ENCODE measurements at places on chromosomes 1 and 21.

DNA sequence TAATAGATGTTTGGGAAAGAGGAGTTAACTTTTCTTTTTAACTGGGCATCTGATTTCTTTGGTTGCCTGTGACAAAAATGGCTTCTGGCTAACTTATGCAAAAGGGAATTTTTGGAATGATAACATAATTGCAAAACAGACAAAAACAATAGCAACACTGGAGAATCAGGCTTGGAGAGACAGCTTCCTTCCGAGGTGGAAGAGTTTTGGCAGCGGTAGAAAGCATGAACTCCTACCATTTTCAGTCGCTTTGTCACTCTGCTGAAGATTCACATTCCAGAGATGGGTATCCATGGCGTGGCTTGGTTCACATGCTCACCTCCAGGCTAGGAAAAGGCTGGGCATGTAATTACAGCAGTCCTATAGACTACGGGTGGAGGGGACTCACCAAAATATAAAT, 17.2 kb upstream of the FGGY start:
- DNase-seq, result no peak

- no peak for DNase-seq
Measured at GRCh38 chr1:30508611-30509010, 214.8 kb downstream of the MATN1 start.

DNA sequence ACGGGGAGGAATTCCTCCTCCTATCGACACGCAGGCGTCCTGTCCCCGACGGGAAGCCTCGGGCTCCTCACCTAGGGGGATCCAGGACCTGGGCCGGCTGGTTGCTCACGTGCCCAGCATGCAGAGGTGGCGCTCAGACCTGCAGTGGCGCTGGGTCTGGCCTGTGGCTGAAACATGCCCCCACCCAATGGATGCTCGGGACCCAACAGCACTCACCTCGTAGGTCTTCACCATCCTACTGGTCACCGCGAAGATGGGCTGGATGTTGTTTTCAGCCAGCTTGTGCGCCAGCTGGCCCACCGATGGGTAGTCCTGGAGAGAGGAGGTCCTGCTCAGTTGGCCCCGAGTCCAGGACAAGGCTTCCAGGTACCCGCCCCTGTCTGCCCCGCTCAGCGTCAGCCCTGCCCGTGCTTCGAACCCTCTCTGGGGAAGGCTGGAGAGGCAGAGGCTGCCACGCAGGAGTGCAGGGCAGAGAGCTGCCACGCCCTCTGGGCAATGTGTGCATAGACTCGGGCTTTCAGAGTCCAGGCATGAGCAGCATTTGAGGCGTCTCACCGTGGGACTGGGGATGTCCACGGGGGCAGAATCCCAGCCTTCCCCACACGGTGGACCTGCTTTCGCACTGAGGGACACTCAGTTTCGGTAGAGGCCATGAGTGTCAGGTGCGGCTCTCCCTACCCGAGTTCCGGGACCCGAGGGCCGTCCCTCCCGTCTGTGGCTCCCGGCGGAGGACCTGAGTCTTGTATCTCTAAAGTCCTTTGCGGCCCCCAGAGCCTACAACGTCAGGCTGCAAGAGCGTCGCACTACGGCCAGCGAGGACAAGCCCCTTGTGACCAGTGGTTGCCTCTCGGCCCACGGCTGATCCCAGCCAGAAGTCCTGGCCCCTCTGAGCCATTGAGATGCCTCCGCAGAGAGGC, 21.6 kb downstream of the ITGB2 start:
- no peak for DNase-seq

DNA sequence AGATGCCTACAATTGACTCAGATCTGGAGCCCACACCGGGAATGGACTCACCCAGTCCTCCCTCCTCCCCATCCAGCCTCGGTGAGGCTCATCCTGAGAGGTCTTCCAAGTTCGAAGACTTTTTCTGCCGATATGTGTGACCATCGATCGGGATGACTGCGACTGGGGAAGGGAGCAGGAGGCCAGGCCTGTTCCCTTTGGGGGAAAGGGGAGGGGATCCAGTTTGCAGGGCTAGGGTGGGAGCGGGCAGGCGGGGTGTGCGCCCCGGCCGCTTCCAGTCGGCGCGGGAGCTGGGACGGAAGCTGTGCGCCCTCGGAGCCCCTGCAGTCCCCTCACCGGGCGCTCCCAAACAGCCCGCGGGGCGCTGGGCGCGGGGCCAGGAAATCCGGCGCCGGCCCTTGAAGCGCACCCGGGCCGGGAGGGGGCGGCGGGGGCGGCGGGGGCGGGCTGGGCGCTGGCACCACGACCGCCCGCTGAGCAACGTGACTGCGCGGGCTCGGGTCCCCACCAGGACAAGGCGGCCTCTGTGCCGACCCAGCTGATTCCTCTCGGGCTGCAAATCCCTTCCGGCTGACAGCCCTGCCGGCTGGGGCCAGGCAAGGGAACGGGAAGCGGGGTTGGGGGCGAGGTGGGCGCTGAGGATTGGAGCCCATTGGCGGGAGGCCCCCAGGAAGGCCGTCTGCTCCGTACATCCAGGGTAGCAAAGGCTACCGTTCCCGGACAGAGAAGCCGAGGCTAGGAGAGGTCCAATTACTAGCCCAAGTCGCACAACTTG, 103.9 kb downstream of the EBNA1BP2 start:
- DNase-seq, result peak; percentile 62

DNA sequence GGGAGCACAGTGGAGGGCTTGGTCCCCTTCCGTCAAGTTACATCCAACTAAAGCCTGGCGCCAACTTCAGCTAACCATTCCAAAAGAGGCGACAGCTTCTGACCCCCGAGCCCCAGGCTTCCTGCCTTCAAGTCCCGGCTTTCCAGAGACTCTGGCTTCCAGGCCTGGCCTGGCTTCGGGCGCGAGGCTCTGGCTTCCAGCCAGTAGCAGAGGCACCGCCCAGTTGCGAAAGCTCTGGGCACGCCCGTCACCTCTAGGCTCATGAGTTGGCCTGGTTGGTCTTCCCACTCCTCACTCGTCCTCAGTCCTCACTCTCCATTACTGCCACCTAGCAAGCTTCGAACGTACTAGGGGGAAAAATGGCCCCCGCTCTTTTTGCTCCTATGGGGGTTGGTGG, 30.0 kb upstream of the C1orf185 start:
- DNase-seq, result no peak

DNA sequence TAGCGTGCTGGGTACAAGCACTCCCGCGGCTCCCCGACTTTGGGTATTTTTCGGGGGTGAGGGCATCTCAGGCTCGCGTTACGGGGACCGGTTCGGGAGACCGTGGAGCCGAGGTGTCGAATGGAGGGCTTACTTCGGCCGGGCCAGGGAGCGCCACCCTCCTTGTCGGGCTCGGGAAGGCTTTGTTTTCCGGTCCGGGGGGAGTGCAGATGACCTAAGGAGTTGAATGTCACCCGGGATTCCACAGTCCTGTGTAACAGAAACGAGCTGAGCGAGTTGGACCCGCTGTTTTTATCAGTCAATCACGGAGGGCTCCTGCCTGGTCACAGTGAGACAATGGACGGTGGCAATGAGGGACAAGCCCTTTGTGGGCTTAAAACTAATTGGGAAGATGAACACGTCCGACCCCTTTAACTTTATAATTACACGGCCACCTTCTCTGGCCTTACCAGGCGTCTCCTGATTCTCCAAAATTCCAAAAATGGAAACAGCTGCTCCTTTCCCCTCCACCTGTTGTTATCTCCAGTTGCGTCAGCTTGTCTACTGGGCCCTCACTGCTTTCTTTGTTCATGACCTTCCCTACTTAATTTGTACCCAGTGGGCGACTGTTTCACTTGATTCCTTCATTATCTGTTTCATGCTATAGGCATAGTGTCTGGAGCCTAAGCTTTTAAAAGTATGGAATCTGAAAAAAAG, 929 bp upstream of the TRIM45 start:
- no peak for DNase-seq

DNA sequence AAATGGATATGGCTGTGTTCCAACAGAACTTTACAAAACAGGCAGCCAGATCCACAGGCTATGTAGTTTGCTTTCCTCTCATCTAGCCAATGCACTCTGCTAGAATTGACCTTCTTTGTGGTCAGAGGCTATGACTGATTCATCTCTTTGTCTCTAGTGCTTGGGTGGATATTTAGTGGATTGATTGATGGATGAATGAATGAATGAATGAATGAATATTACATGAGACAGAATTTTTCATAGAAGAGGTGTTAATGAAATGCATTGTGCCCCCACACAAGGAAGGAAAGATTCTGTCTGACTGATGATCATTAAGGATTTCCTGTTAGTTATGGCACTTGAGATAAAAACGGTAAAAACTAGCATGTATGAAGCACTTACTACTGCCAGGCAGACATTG, 50.5 kb upstream of the ZYG11A start:
- DNase-seq, result no peak

Data from activated CD4-positive, alpha-beta T cell treated with anti-CD3 and anti-CD28 coated beads, Interleukin-2, amount 10 ng/mL, durations not matched to agents 24 days and 14 days (primary cell).